Caco-2 (cell line): ENCODE measurements at places on chromosomes 2 and 18. TPM values are rescaled to one million over a fixed set of nuclear protein-coding genes. Genes with fewer than 3 reads are reported as not detected.

GREB1 gene
- total RNA-seq = 2.2 and 2.4 TPM in 2 replicates

CSRNP3 gene
- total RNA-seq = 1.2 and 1.3 TPM in 2 replicates

DYSF gene
- total RNA-seq = 1.7 and 2.2 TPM in 2 replicates

SMAD2 gene
- total RNA-seq = 50.9 and 53.5 TPM in 2 replicates

MOCOS gene
- 4.1 and 5.5 TPM in 2 replicates for total RNA-seq

STPG4 gene
- 0.46 and 0.79 TPM in 2 replicates for total RNA-seq

MLPH gene
- total RNA-seq = not detected in 2 replicates

RAB6C gene
- not detected in 2 replicates for total RNA-seq

SPC25 gene
- 28.0 and 32.6 TPM in 2 replicates for total RNA-seq
